ENCODE measurements at places on chromosomes 1 and 21.

DNA sequence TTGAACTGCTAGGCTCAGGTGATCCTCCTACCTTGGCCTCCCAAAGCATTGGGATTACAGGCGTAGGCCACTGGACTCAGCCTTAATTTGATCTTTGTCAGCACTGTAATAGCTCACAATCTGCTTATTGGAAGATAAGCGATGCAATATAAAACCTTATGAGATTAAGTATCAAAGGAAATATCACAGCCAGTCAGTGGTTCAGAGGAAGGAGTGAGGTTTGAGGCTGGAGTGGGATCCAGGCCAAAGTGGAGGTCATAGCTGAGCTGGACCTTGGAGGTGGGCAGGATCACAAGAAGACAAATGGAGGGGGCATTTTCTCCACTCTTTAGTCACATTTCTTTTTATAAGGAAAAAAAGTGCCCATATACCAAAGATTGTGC, 228.5 kb downstream of the RHOU start:
- DNase-seq: no peak

GRCh38 chr21:37407719-37408420, 41.3 kb downstream of the DYRK1A start:
- DNase-seq: peak; percentile 23

DNA sequence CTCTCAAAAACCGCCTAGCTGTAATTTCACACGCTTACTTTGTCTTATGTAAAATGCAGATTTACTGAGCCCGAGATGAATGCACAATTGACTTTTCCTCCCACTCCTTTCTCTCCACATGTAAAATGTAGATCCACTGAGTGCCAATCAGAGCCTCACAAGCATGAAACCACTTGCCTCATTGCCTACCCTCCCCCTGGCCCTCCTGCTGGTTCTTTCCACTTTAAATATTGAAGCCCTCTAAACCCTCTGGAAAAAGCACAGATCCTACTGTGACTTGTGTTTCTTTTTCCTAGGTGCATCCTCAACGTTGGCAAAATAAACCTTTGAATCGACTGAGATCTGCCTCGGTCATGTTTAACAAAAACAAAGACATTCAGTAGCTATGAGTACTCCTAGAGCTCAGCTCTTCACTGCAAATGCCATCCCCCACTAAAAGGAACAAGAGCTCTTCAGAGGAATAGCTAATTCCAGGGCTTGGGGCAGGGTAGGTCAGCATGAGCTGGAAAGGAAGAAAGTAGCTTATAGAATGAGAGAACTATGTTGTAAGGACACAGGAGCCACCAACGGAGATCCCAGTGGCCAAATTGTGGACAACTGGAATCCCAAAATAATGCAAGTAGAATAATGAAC, 365.5 kb upstream of the RUNX1 start:
- DNase-seq: peak; percentile 10

- no peak for DNase-seq
These were observed 748.2 kb upstream of the ADAMTS5 start for GRCh38 chr21:27715131-27715530.

Data from fibroblast of upper back skin (primary cell).